ENCODE measurements at places on chromosomes 7 and 10. TPM values are rescaled to one million over a fixed set of nuclear protein-coding genes. Genes with fewer than 3 reads are reported as not detected.

SNX10 gene
- total RNA-seq: 55.0 TPM

WNT8B gene
- total RNA-seq: not detected

SYNPO2L gene
- not detected for total RNA-seq

GIMAP8 gene
- total RNA-seq: 5.1 TPM

GFRA1 gene
- total RNA-seq: 6.7 TPM

UPK3BL2 gene
- 11.7 TPM for total RNA-seq

AIFM2 gene
- total RNA-seq: 5.9 TPM

IDI1 gene
- 79.1 TPM for total RNA-seq

ADCY1 gene
- 0.87 TPM for total RNA-seq

DLX5 gene
- total RNA-seq: not detected

FEZF1 gene
- not detected for total RNA-seq

SORBS1 gene
- 440 TPM for total RNA-seq

PDZD7 gene
- total RNA-seq: not detected

MGAM2 gene
- total RNA-seq: 1.1 TPM

PGAM2 gene
- total RNA-seq: not detected

ZSCAN25 gene
- 10.7 TPM for total RNA-seq

CYP3A4 gene
- not detected for total RNA-seq

SEC31B gene
- total RNA-seq: 47.4 TPM

PDK4 gene
- total RNA-seq: 83.5 TPM

DPYSL4 gene
- 0.43 TPM for total RNA-seq

STEAP1B gene
- not detected for total RNA-seq

RHEB gene
- total RNA-seq: 98.8 TPM

LDB3 gene
- total RNA-seq: 8.5 TPM

TAS2R5 gene
- 4.4 TPM for total RNA-seq

GRID2IP gene
- total RNA-seq: 0.37 TPM

PPA1 gene
- total RNA-seq: 93.9 TPM

AOAH gene
- total RNA-seq: 4.7 TPM

CTAGE6 gene
- 9.3 TPM for total RNA-seq

FRAT2 gene
- 12.1 TPM for total RNA-seq

SFRP5 gene
- 2.9 TPM for total RNA-seq

BTBD16 gene
- total RNA-seq: not detected

PPP3CB gene
- total RNA-seq: 51.8 TPM

STEAP4 gene
- total RNA-seq: 1.8 TPM

ATRNL1 gene
- total RNA-seq: 50.7 TPM

GIMAP2 gene
- 1.8 TPM for total RNA-seq

DGKI gene
- total RNA-seq: under 0.01 TPM

All from stomach (tissue), 19 donors.